Sigmoid colon (tissue), 7 donors: ENCODE measurements at places on chromosomes 6 and 20. TPM values are rescaled to one million over a fixed set of nuclear protein-coding genes. Genes with fewer than 3 reads are reported as not detected.
A peak's percentile ranks its signal among the peaks of the same experiment; 100 is the strongest.

The RBCK1 gene
- total RNA-seq: 60.7 TPM

The TMEM200A gene
- 0.71 TPM for total RNA-seq

The FAM83B gene
- total RNA-seq: not detected

- DNase-seq: peak; percentile 52
Measured at GRCh38 chr20:48704761-48705160, 123.0 kb downstream of the PREX1 start.

DNA sequence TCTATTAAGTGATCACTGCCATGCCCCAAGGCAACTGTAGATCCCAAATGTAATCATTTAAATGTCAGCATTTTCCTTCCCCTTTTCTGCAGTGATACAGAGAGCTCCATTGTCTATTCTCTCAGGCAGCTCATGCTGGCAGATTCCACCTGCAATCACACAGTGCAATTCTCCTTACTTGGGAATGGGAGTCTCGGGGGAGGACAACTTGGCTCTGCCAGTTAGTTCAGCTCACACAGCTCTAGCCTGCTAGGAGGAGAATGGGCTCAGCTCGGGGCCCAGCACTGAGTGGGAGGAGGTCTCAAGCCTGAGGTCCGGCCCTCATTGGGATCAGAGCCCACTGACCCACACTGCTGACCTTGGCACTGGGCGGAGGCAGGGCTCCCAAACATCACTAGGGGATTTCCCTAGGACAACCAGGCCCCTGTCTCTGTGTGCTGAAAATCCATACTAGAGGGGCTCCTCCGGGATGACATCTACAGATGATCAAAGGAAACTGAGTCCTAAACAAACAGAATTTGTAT, 109.2 kb upstream of the ASF1A start:
- no peak for DNase-seq

GRCh38 chr6:115945306-115945705, 115.4 kb downstream of the FRK start:
- no peak for DNase-seq

DNA sequence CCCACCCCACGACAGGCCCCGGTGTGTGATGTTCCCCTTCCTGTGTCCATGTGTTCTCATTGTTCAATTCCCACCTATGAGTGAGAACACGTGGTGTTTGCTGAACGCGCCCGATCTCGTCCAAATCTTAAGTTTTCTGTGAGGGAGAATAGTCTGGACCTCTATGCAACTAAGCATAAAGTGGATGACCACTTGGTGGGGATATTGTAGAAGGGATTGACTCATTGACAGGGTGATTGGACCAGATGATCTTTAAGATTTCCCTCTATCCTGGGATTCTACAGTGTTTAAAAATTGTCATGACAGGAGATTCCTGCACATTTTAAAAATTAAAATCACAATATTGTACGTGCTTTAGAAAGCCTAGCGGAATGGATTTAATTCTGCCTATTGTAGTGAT, 141.3 kb downstream of the TRMT11 start:
- no peak for DNase-seq

GRCh38 chr20:38305541-38305940, 1.6 kb downstream of the BPI start:
- DNase-seq: no peak

DNA sequence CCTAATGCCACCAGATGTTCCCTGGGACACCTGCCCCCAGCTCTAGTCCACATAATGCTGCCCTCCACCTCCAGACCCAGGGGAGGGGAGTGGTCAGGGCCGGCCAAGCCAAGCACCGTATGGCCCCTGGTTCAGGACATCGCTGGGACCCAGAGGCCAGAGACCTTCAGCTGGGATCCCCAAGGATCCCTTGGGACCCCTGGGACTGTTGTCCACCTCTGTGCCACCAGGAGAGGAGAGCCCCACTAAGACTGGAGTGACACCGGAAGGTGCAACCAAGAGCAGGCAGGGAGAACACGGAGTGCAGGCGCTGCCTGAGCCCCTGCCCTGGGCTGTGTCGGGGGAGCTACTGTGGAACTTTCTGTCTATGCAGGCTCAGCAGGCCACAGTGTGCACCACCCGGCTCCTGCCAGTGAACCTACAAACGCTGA, 43.6 kb downstream of the CTCFL start:
- no peak for DNase-seq

GRCh38 chr20:8408587-8409307, 276.7 kb downstream of the PLCB1 start:
- no peak for DNase-seq

DNA sequence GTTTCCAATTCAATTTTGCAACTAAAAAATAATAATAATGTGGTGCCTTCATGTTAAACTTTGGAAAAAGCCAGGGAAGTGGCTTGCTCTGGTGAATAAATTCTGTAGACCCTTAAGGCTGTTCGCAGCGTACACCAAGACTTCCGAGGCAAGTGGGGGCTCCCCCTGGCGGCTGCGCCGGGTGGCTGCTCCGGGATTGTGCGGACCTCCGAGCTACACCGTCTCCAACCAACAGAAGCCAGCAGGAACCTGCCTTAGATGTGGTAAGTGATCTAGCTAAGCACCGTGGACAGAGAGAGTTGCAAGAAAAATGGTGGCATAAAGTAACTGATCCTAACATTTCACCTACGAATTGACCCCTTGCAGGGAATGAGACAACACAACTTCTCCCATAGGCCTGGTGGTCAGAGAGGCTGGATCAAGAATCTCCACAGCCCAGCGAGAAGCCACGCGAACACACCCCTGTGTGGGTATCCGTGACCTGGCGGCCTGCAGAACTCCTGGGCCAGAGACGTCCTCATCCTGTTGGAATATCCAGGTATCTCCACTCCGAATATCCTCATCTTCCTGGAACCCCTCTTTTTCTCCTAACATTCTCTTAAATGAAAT, 69.6 kb downstream of the TBXT start:
- peak; percentile 88 for DNase-seq

DNA sequence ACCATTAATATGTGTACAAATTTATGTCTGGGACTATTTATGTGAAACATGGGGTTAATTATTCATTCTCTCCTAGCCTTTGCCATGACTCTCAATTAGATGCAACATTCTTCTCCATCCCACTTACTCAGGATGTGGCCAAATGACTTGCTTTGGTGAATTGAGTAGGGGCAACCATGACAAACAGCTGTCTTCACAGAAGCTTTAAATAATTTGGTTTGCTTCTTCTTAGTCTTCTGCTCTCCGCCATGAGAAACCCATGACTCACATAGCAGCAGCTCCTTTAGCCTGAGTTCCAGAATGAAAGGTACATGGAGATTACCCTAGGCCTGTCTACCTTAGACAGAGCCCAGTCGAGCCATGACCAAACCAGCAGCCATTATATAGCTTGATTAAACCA, 74.7 kb downstream of the FRK start:
- no peak for DNase-seq

DNA sequence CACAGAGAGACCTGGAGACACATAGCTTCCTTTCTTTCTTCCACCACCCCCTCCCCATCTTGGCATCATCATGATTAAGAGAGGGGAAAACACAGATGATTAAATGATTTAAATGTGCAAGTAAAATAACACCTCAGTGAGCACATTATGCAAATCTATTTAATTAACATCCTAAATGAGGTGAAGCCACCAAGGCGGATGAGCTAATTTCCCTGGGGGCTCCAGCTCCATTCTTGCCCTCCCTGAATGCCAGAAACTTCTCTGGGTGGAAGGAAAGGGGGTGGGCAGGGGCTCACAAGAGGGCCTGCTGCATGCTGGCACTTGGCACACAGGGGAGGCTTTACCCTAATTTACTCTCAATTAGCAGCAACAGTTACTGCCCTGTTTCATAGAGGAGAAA, 32.5 kb upstream of the TGM2 start:
- DNase-seq: peak; percentile 18

- no peak for DNase-seq
Measured at GRCh38 chr20:51540580-51540979, 1.9 kb downstream of the NFATC2 start.

GRCh38 chr20:8127553-8128255, 4.4 kb upstream of the PLCB1 start:
- DNase-seq: no peak

DNA sequence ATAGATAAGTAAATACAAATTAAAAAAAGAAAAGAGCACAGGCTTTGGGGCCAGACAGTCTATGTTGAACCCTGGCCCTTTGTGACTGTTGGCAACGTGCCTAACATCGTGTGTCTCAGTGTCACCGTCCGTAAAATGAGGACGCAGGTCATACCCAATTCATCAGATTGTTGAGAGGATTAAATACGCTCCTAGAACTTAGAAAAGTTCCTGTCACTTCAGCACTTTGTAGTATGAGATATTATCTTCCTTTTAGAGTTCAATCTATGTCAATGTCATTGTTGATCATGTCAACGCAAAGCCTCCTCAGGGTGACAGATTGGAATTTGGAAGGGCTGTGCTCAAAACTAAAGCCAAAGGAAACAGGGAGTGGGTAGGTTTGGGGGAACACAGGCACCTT, 21.7 kb downstream of the SERPINB1 start:
- no peak for DNase-seq

DNA sequence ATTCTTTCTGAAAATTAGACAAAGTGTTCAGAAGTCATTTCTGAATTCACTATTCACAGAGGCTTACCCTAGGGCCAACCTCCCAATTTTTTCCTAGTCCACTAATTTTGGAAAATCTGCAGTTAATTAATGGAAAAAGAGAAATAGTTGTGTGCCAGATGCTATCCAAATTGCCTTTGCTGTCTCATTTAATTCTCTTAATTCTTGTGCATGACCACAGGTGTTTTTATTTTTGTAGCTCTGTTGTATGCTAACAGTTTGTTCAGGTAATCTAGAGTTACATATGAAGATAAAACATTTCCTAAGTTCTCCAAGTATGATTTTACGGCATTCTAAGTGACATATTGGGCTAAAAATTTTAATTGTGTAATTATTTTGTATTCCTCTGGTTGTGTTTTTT, 96.8 kb downstream of the SCAF8 start:
- no peak for DNase-seq

- DNase-seq: peak; percentile 97
Measured at GRCh38 chr20:17873410-17874270, 95.0 kb downstream of the SNX5 start.

GRCh38 chr6:17988422-17988944, 1.0 kb upstream of the KIF13A start:
- no peak for DNase-seq

DNA sequence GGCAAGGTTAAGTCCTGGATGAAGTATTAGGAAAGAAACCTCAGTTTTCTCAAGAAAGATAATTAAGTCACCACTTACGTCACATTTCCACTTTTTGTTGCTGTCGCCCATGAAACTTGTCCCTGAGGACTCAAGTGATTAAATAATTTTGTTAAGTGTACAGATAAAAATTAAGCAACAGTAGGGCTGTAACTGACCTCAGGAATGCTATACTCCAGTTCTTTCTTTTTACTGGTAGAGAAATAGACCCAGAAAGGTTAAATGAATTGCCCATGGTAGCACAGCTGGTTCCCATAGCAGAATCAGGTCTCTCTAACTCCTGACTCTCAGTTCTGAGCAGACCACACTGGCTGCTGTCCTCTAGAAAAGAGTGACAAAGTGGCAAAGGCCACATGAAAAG, 54.5 kb downstream of the CLIC5 start:
- DNase-seq: no peak

- DNase-seq: no peak
Measured at GRCh38 chr20:62088258-62089127, 22.8 kb upstream of the TAF4 start.

- no peak for DNase-seq
Measured at GRCh38 chr20:38987777-38988176, 25.6 kb downstream of the DHX35 start.

- no peak for DNase-seq
Measured at GRCh38 chr20:62972845-62973745, 20.6 kb downstream of the SLC17A9 start.

GRCh38 chr6:43871933-43872332, 101.9 kb downstream of the VEGFA start:
- DNase-seq: no peak

DNA sequence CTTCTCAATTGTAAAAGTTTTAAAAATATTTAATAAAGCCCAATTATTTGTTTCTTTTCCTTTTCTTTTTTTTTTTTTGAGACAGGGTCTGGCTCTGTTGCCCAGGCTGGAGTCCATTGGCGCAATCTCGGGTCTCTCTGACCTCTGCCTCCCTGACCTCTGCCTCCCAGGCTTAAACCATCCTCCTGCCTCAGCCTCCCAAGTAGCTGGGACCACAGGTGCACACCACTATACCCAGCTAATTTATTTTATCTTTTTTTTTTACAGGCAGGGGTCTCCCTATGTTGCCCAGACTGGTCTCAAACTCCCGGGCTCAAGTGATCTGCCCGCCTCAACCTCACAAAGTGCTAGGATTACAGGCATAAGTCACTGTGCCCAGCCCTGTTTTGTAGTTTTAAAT, 9.8 kb downstream of the REPS1 start:
- no peak for DNase-seq
